Activated naive CD8-positive, alpha-beta T cell treated with anti-CD3 and anti-CD28 coated beads for 36 hours (primary cell): ENCODE measurements at places on chromosomes 7 and 10. TPM values are rescaled to one million over a fixed set of nuclear protein-coding genes. Genes with fewer than 3 reads are reported as not detected.

The RELN gene
- total RNA-seq = not detected

The CNTNAP2 gene
- total RNA-seq = 0.22 TPM

The SPDYE2B gene
- total RNA-seq = not detected

The SYT15B gene
- total RNA-seq = 0.14 TPM

DNA sequence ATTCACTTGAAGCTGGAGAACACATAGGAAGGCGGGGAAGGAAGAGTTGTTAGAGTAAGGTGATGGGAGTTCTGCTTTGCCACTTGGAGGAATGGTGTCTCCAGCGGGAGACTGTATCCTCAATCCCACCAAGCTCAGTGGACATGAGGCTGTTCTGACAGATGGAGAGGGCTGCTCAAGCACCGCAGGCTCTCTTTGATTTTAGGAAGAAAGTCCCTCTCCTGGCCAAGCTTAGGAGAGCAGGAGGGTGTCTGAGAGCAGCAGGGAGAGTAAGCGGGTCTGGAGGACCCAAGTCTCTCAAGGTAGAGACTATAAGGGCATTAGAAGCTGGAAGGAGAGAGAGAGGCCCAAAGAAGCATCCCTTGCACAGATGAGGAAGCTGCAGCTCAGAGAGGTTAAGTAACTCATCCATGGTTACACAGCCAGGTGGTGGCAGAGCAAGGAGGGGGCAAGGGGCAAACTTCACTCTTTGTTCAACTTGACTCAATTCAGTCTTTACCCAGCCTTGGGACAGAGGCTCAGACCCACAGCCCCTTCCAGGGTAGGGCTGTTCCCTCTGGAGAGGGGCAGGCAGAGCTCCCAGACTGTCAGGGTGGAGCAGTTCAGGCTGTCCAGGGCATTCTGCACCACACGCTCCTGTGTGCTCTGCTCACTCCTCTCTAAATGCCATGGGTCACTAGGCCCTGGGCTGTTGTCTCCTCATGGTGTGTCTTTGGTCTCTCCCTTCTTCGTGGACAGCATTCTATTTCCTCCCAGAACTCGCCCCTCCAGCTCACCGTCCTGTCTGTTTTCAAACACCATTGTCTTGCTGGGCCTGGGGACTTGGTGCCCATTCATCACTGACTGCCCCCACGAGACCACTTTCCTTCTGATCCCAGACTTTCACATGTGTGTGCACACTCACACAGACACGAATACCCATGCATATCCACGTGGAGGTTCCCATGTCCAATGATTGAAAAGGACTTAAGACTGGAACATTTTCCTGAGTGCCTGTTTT, 8.9 kb downstream of the CHAT start:
- no peak for DNase-seq

GRCh38 chr7:27901028-27901760, 161.2 kb downstream of the TAX1BP1 start:
- no peak for DNase-seq

DNA sequence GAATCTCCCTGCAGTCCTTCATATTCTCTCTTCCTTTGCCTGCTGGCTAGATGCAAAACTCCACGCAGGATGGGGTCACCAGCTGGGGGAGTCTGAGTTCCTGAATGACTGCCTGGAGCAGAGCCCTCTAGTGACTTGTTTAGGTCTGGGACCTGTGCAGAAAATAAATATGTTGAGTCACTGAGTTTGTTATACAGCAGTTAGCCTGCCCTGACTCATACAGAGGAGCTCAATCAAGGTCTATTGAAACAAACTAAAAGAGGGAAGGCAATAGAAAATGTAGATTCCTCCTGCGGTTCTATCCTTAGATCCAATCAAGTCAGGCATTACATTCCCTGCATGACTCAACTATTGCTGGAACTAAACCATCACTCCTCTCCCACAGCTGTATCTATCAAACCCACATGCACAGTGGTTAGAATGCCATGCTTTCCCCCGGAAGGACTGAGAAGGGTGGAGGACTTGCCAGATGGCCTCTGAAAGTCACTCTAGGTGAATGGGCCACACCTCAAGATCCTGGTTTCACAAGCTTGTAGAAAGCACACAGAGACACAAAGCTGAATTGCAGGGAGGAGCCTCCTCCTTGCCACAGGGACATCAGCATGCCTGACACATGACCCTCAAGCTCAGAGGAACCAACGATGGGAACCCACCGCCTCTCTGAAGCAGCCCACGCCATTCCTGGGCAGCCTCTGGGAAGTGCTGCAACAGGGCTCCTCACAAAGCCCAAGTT, 73.9 kb downstream of the SH3PXD2A start:
- DNase-seq = no peak

GRCh38 chr7:116691664-116692063, 19.7 kb downstream of the MET start:
- no peak for DNase-seq

DNA sequence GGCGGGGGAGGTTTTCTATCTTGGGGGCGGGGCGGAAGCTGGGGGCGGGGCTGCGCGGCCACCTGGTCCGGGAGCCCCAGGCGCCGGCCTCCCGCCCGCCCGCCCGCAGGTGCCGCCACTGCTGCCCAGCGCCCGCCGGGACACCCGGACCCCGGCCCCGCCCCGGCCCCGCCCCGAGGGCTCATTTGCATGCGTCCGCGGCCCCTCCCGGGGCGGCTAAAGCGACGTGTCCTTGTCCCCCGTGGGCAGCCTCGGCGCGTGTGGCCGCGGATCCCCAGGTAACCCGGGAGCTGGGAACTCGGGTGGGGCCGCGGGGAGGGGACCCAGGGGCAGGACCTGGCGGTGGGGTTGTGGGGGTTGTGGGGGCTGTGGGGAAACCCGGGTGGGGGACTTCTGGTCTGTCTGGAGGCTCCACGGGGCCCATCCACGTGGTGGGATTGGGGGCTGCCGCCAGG, at the start of gene BHLHA15:
BHLHA15 (plus strand) TSS at position 219 of the 455 bp plus-strand sequence. CDS start 871 bp downstream, outside the sequence.
- peak; percentile 29 for DNase-seq

GRCh38 chr7:36635091-36635490, 89.2 kb downstream of the AOAH start:
- no peak for DNase-seq

DNA sequence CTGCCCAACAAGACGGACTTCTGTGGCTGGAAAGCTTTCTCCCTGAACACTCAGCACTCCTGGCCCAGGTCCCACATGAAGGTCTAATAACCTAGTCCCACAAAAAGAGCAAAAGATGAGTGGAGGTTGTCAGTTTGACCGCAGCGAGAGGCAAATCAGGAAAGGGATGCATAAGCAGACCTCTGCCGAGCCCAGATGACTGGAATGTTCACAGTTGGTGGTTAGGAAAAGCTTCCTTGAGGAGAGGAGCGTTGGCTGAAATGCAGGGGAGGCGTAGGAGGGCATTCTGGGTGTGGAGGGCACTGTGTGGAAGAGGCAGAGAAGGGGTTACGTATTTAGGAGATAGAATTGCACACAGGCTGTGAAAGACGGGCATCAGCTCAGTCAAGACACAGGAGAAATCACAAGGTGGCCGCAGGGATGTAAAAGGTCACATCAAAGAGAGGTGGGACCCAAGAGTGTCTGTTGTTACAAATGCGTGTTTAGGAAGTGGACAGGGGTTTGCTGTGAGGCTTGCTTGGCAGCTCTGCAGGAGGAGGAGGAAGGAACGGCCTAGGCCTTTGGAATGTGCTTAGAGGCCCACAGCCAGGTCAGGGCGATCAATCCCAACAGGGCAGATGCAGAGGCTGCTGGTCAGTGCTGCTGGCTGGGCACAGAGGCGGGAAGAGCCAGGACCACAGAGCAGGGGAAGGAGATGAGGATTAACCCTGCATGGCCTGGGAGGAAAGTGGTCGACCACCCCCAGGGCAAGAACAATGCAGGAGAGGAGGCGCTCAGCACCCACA, 133.5 kb downstream of the VIPR2 start:
- no peak for DNase-seq

DNA sequence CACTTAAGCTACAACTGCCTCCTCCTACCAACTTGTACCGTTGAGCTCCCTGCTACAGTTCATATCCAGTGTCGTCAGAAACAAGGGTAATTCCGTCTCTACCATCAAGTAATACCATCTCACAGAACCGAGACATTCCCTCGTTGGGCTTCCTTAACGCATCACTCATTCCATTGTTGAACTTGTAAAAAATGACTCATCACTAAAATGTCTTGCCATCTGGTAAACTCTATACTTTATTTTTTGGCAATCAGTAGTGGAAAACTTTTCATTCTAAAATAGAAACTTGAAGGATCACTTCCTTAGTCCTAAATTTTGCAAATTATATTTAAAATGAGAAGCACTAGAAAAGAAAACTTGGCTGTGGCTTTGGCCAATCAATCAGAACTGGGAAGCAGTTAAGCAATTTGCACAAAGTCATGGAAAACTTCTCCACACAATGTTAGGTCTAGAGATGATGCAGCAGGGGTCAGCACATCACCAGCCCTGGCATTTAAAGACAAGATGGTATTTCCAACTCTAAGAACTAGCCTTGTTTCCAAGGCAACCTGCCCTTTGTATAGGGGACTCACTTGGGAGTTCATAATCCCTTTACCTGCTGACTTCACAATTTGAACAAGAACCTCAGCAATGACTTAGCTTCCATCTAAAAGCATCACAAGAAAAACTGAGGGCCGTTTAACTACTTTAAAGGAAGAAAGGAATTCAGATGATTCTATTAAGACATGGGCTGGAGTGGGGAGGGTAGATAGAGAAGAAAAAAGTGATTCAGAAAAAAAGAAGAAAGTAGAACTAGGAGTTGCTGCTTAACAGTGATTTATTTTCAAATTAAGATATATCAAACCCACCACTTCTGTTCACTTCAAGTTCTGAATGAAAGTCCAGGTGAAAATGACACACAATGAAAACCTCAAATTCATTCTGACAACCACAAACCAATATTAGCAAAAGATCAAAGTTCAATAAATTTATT, 288.1 kb downstream of the PARD3 start:
- DNase-seq = no peak

- DNase-seq = no peak
These were observed 27.6 kb upstream of the LAMB4 start for GRCh38 chr7:108157606-108158335.
